ENCODE measurements at places on chromosomes 7 and 10.

DNA sequence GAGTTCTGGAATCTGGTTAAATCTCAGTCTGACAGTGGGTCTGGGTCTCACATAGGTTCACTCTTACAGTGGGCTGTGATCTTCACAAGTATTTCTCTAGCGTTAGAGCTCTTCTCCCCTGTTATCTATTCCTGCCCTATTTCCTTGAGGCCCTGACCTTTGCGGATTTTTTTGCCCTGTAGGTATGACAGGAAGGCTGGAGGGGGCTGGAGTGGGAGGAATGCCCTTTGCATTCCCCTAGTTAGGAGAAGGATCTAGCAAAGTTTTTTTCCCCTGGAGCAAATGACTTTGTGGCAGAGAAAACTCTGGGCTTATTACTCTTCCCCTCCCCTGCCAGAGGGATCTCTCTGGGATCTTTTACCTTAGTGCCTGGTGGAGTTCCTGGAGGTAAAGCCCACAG lies 49.2 kb downstream of the GALNT11 start:
- no peak for DNase-seq

GRCh38 chr7:69896121-69896520 lies 297.8 kb downstream of the AUTS2 start:
- DNase-seq, result no peak

DNA sequence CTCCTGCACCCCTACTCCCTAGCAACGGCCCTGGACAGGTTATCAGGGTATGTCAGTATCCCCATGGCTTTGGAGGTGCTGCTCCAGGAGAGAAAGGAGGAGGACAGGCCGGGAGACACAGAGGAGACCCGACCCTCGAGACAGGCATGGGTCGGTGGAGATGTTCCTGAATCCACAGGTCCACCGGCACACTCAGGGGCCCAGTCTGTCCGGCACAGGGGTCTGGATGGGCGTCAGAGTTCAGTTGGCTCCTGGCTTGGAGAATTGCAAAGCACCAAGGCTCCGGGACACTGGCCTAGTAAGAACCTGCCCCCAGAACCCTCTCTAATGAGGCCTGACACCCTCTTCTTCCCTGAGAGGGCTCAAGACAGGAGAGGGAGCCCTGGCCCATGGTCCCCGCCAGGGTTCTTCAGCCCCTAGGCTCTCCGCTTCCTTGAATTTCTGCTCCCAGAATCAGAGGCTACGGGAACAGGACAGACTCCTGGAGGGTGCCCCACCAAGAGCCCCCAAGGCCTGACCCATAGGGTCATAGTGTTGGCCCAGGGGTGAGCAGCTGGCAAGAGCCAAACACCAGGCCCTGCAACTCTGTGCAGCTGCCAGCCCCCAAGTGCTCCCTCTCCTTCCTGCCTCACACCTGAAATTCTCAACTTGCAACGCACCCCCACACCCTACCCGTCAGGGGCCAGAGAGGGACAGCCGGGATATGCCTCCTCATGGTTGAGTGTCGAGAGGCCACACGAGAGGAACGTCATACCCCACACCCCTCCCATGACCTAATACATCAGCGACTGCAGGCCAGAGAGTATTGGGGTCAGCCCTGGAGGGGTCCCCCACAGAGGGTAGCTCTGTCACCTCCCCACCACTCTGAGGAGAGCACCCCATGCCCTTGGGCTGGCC lies 5.5 kb upstream of the IRF5 start:
- no peak for DNase-seq

- peak; percentile 36 for DNase-seq
Observed at GRCh38 chr10:48507933-48508790, 96.7 kb downstream of the ARHGAP22 start.

- no peak for DNase-seq
Observed at GRCh38 chr7:30899066-30899465, 12.6 kb upstream of the AQP1 start.

DNA sequence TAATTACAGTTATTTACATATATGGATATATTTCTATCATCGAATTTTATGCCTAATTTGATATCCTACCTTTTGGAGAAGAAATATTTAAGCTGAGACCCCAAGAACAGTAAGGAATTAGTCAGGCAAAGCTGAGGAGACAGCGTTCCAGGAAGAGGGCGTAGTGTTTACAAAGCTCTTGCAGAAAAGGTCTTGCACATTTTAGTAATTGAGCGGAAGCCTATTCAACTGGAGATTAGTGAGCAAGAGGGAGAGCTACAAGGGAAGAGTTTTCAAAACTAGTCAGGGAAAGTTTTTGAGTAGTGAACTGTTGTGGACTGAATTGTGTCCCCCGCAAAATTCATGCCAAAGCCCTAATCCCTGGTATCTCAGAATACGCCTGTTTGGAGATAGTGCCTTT lies 26.5 kb upstream of the POU6F2 start:
- DNase-seq, result no peak

DNA sequence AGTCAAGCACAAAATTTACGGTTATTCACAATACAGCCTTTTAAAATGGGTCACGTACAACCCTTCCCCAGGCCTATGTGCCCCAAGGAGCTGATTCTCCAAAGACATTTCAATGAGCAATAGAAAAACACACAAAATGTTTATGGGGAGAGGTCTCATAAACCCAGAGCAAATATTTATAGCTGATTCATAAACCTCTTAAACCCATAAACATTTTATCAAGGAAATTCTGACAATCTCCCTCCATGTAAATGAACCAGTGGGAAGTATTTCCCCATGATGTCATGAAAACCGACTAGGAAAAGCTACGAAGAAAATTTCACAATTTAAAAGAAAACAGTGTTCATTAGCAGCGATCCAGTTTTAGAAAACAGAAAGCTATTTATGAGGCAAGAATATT lies 36.0 kb downstream of the SFMBT2 start:
- no peak for DNase-seq

DNA sequence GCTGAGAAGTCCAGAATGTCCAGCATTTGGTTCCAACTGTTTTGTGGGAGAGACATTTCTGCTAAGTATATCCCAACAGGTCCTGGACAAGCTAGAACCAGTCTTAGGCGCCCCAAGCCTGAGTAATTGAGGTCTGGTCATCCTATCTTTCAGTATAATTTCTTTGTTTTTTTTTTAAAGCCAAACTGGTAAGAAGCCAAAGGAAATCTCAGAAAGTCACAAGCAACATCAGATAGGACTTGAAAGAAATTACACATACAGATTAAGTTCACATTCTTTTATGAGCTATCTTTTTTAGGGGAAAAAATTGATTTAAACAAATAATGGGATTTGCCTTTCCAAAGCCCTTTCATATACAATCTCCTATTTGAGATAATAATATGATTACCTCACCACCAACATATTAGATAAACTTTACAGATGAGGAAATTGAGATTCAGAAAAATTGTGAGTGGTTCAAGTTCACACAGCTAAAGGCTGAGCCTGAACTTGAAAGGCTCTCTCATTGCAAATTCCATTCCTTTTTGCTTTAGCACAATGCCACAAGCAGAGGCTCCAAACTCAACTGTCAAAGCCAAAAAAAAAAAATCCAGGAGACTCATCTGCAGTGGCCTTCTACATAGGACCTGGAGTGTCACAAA lies 15.0 kb downstream of the PDLIM1 start:
- DNase-seq, result no peak

Measured in Kasumi-1 (cell line).